ENCODE measurements at places on chromosomes 1 and 21.

GRCh38 chr1:207806531-207807325 lies 54.9 kb downstream of the CD46 start:
- no peak for DNase-seq

DNA sequence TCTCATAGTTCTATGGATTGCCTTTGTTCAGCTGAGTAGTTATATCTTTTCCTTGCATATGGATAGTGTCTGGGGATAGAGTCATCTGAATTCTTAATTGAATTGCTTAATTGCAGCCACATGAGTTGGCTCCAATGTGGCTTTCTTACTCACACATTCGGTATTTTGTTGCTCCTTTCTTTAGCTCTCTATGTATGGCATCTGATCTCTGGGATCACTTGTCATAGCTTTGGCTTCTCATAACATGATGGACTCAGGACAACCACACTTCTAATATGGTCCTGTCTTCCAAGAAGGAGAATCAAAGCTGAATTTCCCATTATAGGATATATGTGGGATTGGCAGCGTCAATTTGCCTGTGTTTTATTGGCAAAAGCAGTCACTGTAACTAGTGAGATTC lies 716.2 kb downstream of the NCAM2 start:
- DNase-seq = no peak

- no peak for DNase-seq
Measured at GRCh38 chr21:44984792-44985440, 45.1 kb downstream of the SLX9 start.

DNA sequence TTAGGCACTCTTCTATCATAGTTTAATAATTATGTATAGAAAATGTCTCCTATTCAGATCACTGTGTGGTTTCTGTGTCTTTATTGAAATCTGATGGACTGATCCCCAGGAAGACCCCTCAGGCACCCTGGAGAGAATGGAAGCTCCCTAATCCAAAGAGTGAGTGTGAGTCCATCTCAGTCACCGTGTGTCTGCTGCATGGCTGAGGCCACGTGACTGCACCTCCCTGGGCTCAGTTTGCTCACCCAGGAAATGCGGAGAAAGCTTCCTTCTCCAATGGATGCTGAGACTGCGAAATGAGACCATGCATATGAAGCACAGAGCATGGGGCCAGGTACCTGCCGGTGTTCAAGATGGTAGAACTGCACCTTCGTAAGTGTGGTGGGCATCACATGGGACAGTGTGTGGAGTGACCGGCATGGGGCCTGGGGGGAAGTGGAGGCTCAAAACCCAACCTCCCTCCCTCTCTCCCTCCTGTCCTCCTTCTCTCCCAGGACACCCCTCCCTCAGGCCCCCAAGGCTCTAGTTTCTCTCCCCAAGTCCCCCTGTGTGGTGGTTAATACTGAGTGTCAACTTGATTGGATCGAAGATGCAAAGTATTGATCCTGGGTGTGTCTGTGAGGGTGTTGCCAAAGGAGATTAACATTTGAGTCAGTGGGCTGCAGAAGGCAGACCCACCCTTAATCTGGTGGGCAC lies 557.5 kb downstream of the PTPRU start:
- no peak for DNase-seq

- no peak for DNase-seq
Measured at GRCh38 chr1:110779636-110780035, 93.3 kb upstream of the CD53 start.

GRCh38 chr21:37620401-37620800 lies 253.8 kb downstream of the DYRK1A start:
- no peak for DNase-seq

DNA sequence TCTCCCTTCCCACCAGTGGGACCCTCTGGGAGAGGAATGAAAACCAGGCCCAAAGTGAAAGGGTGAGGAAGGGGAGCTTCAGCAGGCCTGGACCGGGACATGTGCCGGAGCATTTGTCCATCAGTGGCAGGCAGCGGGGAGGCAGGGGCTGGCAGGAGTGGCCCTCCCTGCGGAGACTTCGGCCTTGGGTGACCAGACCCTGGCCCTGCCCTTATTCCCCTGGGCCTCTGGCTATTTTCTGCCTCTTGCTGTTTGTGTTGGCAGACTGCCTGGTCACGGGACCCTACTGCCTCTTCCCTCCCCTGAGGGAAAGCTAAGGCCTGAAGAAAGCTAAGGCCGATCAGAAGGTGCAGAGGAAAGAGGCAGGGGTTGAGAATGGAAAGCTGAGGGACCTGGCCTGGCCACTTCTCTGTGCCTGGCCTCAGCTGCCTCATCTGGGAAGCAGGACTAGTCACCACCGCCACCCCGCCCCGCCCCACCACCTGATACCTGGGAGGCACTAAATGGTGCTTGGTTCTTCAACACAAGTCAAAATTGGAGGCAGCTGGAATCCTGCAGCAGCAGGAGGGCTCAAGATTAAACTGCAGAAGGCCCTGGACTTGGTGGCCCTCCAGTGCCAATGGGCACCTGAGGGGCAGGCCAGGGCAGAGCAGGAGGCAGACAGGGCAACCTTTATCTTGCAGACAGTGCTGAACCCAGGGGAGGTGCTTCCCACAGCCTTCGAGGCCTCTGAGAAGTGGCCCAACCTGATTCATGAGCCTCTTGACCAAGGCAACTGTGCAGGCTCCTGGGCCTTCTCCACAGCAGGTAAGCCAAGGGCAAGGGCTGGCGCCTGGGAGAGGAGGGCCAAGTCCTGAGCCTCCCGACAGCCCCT lies 7.9 kb downstream of the TINAGL1 start:
- DNase-seq = no peak

- DNase-seq = no peak
Measured at GRCh38 chr1:216194721-216195120, 228.5 kb downstream of the USH2A start.

GRCh38 chr1:61812916-61813315 lies 70.6 kb downstream of the PATJ start:
- DNase-seq = no peak

GRCh38 chr1:198597690-198598430 lies 41.0 kb upstream of the PTPRC start:
- no peak for DNase-seq

GRCh38 chr1:39103328-39104157 lies 77.4 kb downstream of the NDUFS5 start:
- DNase-seq = no peak

GRCh38 chr1:160578175-160578524 lies 1.1 kb downstream of the CD84 start:
- DNase-seq = no peak

Measured in activated T-cell treated with anti-CD3 and anti-CD28 coated beads for 48 hours (primary cell).